Caki2 (cell line): ENCODE measurements at places on chromosomes 1 and 21.

DNA sequence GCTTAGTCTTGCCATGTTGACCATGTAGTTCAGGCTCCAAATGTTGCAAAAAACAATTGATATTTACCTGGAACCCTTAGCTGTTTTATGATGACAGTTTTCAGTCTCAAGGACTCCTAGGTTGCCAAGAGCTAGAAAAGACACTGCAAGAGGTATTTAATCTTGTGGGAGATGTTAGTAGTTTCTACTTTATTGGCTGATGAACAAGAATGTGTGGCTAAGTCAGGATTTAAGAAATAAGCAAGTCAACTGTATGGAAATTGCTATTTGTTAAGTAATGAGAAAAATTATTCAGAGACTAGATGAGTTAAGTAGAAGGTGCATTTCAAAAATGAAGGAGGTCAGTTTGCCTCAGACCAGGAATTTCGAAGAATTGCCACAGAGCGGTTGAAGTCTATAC lies 639.7 kb upstream of the USP24 start:
- DNase-seq, result no peak

DNA sequence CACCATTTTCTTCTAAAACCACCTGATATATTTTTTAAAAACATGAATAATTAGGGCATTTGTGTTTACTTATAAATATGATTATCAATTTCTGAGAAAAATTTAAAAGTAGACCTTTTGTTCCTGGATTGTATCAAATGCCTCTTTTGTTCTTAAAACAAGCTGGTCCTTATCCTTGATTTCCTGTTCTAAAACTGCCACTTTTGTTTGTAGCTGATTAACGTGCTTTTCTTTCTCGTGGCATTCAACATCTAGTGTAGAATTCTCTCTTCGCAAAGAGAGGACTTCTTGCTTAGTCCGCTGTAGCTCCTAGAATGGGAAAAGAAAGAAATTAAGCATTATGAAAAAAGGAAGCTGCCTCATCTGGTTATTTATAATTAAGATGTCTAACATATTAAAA lies 25.0 kb downstream of the SASS6 start:
- no peak for DNase-seq

- no peak for DNase-seq
Measured at GRCh38 chr21:44438531-44439210, 16.6 kb upstream of the LRRC3 start.

- no peak for DNase-seq
Measured at GRCh38 chr1:59378621-59379370, 81.9 kb downstream of the FGGY start.
